ENCODE measurements at places on chromosomes 2 and 18.

- peak; percentile 37 for DNase-seq
Observed at GRCh38 chr2:72148837-72149555, 1.3 kb upstream of the CYP26B1 start.

- no peak for DNase-seq
Observed at GRCh38 chr2:42865884-42866881, 73.8 kb upstream of the HAAO start.

DNA sequence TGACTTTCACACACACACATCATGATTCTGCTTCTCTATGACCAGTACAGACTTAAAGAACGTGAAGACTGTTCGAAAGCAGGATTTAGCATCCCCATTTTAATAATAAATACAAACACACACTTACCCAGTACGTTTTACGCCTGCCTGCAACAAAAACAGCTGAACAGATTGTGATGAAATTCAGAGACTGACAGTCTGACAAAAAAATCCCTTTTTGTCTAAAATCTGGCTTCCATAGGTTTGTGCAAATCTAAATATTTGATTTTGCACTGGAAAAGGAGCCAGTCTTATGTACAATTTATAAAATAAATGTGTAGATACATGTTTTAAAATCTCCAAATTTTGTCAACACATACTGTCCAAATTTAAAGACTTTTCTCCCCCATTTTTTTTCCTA, 630.7 kb downstream of the ZEB2 start:
- DNase-seq, result no peak

- DNase-seq, result no peak
Observed at GRCh38 chr2:49278561-49278960, 124.2 kb upstream of the FSHR start.

GRCh38 chr2:164599954-164600589, 21.2 kb downstream of the GRB14 start:
- DNase-seq, result peak; percentile 93

- DNase-seq, result no peak
Observed at GRCh38 chr18:12027046-12027445, 45.7 kb downstream of the IMPA2 start.

- DNase-seq, result peak; percentile 83
Observed at GRCh38 chr18:13382366-13382953, 163.9 kb downstream of the LDLRAD4 start.

DNA sequence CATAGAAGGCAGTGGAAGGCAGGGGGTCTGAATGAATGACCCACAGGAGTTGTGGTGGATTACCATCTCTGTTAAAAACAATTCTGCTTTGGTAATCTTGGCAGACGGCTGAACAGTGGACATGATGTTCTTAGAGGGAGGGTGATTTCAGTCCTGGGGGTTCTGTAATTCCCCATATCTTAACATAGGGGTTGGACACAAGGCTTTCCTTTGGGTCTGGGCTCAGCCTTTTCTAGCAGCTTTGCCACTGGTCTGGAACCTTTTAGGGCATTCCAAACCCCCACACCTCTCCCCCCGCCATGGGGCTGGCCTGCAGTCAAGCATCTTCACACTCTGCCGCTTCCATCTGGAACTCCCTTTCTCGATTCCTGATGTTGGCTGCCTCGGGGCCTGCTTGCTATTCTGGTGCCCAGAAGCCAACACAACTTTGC, 50.3 kb downstream of the RPL37A start:
- DNase-seq, result peak; percentile 58

DNA sequence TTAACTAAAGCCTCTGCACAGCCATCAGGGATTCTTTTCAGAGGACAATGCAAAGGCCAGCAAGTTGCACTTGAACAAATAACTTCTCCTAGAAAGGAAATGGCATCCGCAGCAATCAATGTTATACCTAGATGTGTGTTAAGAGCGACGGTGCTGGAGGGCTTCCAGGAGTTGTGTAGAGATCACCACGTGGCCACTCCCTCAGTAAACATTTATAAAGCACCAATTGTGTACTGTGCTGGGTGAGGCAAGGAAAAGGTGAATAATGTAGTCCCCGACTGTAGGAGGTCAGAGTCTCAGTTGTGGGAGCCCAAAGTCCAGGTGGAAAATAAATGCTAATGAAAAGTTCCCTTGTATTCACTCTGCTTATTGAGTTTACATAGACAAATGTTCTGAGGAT, 135.0 kb downstream of the ALK start:
- no peak for DNase-seq

DNA sequence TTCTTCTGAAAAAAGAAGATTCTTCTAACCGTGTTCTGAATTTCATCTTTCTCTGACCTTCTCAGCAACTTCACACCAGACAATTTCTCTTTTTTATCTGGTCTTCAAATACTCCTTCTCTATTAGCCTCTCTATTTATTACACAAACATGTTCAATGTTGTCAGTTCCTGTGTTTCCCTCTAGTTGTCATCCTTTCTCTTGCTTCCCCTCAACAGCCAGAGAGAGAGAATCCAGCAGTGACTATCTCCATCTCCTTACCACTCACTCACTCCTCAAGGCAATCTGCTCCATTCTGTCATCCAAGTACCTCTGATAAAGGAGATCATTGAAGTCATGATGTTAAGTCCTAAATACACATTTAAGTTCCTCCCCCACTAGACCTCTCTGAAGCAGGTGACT, 491.9 kb upstream of the CHAC2 start:
- no peak for DNase-seq

DNA sequence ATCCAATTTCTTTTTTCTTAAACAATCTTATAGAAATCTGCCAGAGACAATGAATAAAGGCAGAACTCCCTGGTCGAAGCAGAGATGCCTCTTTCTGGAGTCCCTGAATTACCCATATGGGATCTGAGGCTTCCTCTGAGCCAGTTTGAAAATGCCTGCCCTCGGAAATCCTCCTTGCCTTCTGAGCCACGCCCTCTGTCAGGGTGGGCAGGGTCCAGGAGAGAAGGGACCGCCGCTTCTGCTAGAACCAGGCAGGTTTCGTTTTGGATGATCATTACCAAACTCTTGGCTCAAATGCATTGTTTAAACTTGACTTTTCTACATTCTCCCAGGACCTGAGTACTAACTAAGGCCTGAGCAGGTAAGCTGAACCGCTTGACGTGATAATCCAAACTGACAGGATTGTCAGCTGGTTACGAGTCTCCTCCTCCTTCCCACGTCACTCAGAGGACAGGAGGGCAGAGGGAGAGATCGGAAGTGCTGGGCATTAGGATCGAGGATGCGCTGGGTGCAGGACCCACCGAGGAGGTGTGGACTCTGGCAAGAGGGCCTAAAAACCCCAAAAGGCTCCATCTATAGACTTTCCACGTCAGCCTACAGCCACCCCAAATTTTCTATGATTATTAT, 128.4 kb downstream of the KLHL29 start:
- no peak for DNase-seq

GRCh38 chr2:218892693-218893348, 12.2 kb downstream of the WNT10A start:
- DNase-seq, result peak; percentile 37

- no peak for DNase-seq
Observed at GRCh38 chr2:65294701-65295100, 67.1 kb downstream of the ACTR2 start.

DNA sequence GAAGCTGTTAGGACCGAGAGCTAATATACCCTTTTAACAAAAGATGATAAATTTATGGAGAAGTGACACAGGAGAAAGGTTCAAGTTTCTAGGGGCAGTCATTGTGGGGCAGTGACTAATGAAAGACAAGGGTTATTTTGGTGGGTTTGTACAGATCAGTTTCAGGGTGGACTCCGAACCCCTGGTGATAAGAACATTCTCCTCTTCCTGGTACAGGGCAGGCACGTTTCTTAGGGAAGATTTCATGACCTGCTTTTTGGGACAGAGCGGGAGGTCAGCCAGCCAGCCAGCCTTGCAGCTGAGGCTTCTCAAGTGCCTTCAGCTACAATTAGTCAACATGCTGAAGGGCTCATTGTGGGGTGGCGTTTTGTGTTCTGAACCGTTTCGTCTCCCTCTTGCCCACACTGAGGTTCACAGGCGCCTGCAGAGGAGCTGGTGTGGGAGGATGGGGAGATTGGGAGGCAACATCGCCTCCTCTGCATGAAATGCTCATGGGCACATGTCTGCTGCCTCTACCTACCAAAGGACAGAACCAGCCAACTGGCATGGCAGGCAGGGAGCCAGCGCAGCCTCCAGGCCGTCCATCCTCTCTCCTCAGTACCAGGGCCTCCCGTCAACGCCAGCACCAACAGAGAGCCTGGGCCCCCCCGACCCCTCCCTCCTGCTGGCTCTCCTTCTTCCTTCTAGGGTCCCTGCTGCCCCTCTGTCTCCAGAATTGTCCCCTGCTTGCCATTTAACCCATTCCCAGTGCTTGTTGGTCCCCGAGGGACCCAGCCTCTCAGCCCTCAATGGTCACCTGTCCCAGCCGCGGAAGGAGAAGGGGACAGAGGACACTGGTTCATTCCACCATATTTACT, 9.6 kb downstream of the CHMP1B start:
- DNase-seq, result no peak

All from choroid plexus epithelial cell (primary cell).